EL (cell line): ENCODE measurements at places on chromosomes 16 and 17.
A peak's percentile ranks its signal among the peaks of the same experiment; 100 is the strongest.

- DNase-seq = peak; percentile 89
Measured at GRCh38 chr17:8225813-8226535, 15.6 kb upstream of the AURKB start.

GRCh38 chr17:8337802-8338752, 1.6 kb upstream of the ODF4 start:
- no peak for DNase-seq

GRCh38 chr16:50839920-50840729, 98.2 kb downstream of the CYLD start:
- no peak for DNase-seq

GRCh38 chr16:63978240-63978639, 1143.6 kb downstream of the CDH11 start:
- DNase-seq = no peak

DNA sequence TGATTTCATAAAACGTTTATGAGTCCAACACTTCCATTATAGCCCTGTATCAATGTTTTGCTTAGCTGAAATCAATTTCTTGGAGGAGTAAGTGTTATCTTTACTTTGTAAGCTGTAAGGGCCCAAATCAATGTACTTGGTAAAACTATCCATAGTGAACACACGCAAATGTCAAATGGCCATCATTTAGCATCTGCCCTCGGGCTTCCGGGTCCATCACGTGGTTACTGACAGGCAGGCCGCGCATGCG, 687 bp upstream of the NARF start:
- DNase-seq = no peak

- DNase-seq = peak; percentile 75
Measured at GRCh38 chr16:10090816-10091215, 91.4 kb downstream of the GRIN2A start.

GRCh38 chr17:70295329-70295728, 126.0 kb downstream of the KCNJ2 start:
- DNase-seq = no peak

- DNase-seq = no peak
Measured at GRCh38 chr16:49969091-49970030, 55.7 kb upstream of the CNEP1R1 start.

GRCh38 chr17:44348234-44348987, 3.3 kb downstream of the GRN start:
- DNase-seq = peak; percentile 66

DNA sequence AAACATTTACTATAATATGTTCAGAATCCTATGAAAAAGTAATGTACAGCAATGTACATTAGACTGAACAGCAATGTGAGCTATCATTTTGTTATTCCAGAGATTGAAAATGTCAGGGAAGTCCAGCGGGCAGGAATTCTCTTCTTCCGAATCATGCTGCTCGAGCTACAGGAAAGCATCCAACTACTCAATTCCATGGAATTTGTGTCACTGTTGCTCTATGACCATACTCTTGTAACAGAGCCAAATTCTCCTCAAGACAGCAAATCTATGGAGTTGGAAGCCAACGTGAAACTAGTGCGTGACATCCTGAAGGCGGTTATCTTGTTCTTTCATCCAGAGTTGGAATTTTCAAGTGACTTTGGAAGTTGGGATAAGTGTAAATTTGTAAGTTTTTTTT, 24.8 kb upstream of the NSRP1 start:
- DNase-seq = peak; percentile 93

DNA sequence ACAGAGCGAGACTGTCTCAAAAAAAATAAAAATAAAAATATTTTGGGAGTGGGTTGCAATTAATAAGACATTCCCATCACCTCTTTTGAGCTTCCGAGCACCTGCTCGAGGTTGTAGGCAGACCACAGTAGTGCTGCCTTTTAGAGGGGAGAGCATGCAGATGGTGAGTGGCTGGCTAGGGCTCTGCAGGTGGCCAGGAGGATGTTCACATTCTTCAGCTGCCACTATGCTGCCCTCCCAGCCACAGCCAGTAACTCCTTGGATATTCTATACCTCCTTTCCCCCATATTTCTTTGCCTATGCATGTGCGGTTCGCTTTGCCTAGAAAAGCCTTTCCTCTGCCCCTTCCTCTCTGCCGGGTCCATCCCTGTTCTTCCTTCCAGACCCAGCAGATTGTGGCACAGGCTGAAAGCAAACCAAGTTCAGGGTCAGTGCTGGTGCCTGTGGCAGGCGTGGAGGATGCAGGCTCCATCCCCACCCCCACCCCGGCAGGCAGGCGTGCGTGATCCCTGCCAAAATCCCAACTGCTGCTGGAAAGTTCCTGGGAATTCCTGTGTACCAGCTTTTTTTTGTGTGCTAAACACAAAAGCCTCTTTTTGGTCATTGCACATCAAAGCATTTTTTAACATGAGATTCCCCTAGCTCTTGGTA, 33.8 kb upstream of the CMIP start:
- DNase-seq = no peak

GRCh38 chr16:6897876-6898485, 434.7 kb upstream of the RBFOX1 start:
- DNase-seq = no peak

DNA sequence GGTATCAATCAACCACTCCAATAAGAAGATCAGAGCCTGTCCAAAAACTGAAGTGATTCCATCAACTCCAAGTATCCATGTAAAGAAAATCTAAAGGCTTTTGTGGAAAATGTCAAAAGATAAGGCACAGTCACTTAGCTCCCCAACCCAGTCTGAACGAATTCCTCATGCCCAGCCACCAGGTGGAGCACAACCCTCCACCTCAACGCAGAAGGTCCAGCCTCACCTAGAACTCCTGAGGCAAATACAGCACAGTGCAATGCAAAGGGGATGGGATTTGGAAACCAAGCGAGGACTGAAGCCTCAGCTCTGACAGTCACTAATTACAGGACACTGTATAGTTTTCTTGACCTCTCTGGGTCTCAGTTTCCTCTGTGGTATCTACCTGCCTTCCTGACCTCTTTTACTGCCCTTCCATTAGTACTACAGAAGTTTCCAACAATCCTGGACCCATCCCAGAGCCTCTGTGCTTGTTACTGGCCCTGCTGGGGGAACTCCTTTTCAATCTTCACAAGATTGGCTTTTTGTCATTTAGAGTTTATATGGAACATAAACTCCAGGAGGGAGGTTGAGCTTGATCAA, 2.0 kb downstream of the NCBP3 start:
- DNase-seq = peak; percentile 45
